Thoracic aorta (tissue), 2 donors: ENCODE measurements at places on chromosomes 6 and 20. TPM values are rescaled to one million over a fixed set of nuclear protein-coding genes. Genes with fewer than 3 reads are reported as not detected.

PTCRA gene
- not detected for total RNA-seq

FNDC11 gene
- 0.54 TPM for total RNA-seq

CST4 gene
- not detected for total RNA-seq

GRCh38 chr20:40902661-40903060, 126.0 kb upstream of the TOP1 start:
- no peaks in the 10 kb centered on the region for H3K4me1 ChIP-seq
- no peaks in the 10 kb centered on the region for H3K36me3 ChIP-seq
- no peaks in the 10 kb centered on the region for H3K27me3 ChIP-seq
- no peak overlapping the region for H3K4me3 ChIP-seq

GRCh38 chr6:14453712-14454472, 336.3 kb downstream of the CD83 start:
- DNase-seq, result no peak
- no peaks in the 10 kb centered on the region for H3K36me3 ChIP-seq
- no peaks in the 10 kb centered on the region for H3K27me3 ChIP-seq
- H3K4me1 ChIP-seq, result peaks cover 12% of the 10 kb centered on the region

GRCh38 chr6:166861961-166862286, 94.4 kb downstream of the RNASET2 start:
- H3K4me1 ChIP-seq, result peaks cover 11% of the 10 kb centered on the region
- peak overlapping the region; percentile 74 for H3K4me3 ChIP-seq
- DNase-seq, result no peak
- no peak overlapping the region for H3K27ac ChIP-seq

GRCh38 chr6:130457605-130458004, 91.8 kb downstream of the TMEM200A start:
- H3K27me3 ChIP-seq, result no peaks in the 10 kb centered on the region
- H3K4me3 ChIP-seq, result no peak overlapping the region
- H3K36me3 ChIP-seq, result no peaks in the 10 kb centered on the region
- H3K27ac ChIP-seq, result no peak overlapping the region

DNA sequence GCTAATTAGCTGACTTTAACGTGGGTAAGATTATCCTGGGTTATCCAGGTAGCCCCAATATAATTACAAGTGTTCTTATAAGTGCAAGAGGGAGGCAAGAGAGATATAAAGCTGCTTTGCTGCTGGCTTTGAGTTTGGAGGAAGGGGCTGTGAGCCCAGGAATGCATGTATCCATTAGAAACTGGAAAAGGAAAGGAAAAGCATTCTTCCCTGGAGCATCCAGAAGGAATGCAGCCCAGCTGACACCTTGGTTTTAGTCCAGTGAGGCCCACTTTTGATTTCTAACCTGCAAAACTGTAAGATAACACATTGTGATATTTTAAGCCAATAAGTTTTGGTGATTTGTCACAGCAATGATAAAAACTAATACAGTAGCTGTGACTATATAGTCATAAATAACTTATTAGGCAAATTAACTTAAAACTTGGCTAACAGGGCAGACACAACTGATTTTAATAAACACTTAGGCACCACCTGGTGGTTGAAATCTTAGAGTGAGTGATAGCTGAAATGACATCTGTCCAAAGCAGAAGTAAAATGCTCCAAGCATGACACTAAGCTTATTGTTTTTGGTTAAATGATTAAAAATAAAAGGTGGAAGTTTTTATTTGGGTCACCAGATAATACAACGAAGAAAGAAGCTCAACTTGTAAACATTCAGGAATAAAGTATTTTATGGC, 35.6 kb downstream of the ADGRF4 start:
- no peak overlapping the region for H3K27ac ChIP-seq
- DNase-seq, result no peak
- H3K27me3 ChIP-seq, result no peaks in the 10 kb centered on the region
- no peaks in the 10 kb centered on the region for H3K4me1 ChIP-seq
- no peak overlapping the region for H3K4me3 ChIP-seq

DNA sequence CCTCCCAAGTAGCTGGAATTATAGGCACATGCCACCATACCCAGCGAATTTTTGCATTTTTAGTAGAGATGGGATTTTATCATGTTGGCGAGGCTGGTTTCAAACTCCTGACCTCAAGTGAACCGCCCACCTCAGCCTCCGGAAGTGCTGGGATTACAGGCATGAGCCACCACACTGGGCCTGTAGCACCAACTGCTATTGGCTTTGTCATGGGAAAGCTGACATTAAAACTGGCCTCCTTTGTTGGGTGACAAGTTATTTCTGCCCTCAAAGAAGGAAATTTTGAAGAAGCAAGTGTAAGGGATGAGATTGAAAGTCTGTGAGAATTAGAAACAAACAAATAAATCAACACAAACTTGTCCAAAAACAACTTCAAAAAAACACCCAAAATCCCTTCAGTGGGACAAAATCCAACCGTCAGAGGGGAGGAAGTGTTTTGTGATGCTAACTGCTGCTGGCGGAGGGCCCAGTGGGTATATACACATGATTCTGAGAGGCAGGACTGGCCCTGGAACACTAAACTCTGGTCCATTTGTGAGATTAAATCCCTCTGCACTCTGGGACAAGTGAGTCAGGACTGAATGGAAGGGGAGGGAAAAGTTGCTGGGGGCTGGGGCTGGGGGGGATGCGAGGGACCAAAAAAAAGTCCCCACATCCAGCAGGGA, 87.5 kb upstream of the NAA20 start:
- DNase-seq, result no peak
- no peak overlapping the region for H3K27ac ChIP-seq
- H3K36me3 ChIP-seq, result no peaks in the 10 kb centered on the region
- peaks cover 31% of the 10 kb centered on the region for H3K4me1 ChIP-seq

DNA sequence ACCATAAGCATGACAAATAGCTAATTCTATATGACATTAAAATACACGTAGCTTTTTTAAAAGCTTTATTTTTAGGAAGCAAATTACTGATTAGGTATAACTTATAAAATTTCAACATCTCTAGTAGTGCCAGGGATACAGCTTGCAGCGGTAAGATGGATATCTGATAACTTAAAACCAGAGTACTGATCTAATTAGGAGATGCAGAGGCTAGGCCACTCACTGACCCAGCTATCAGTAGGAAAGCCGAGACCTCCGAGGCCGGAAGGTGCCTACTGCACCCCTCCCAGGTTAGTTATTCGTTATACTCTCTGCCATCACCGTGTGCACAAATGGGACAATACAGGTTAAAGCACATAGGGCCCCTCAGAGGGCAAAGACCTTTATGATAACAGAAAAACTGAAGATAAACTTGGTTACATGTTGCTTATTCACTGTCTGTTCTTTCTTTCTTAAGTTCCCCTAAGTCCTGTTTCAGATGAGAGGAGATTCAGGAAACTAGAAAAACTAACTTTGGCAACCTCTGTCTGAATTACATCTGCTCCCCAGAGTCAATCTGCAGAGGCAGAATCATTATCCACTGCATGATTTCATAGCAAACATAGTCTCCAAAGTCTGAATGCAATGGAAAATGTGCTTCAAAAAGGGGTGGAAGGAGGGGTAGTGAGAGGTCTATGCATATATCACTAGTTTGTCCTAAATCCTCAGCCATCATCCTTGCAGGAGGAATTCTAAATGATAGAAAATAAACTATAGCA, 60.8 kb downstream of the RIPOR2 start:
- H3K4me3 ChIP-seq, result no peak overlapping the region
- no peaks in the 10 kb centered on the region for H3K4me1 ChIP-seq
- H3K27me3 ChIP-seq, result no peaks in the 10 kb centered on the region
- no peaks in the 10 kb centered on the region for H3K36me3 ChIP-seq
- no peak for DNase-seq

- H3K27ac ChIP-seq, result no peak overlapping the region
- no peaks in the 10 kb centered on the region for H3K27me3 ChIP-seq
- peaks cover 8% of the 10 kb centered on the region for H3K4me1 ChIP-seq
- DNase-seq, result no peak
- no peak overlapping the region for H3K4me3 ChIP-seq
Observed at GRCh38 chr6:41051873-41052272, 1.1 kb upstream of the APOBEC2 start.

DNA sequence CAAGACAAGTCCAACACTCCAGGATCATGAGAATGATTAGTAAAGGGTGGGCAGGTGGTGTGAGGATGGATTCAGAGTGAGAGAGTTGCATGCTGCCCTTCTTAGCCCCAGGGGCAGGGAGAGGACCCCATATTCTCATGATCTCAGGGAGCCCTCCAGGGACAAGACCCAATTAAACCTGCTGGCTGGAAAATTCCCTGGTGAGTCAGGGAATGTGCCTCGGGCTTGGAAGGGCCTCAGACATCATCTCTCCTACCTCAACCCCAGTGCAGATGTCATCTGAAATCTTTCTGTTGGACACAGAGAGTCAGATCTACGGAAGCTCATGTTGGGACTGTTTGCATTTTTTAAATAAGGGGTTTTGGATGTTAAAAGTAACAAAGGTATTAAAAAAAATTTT, 9.2 kb upstream of the SIRPD start:
- no peak overlapping the region for H3K27ac ChIP-seq
- H3K4me3 ChIP-seq, result no peak overlapping the region
- H3K36me3 ChIP-seq, result no peaks in the 10 kb centered on the region
- H3K4me1 ChIP-seq, result no peaks in the 10 kb centered on the region
- H3K27me3 ChIP-seq, result no peaks in the 10 kb centered on the region

DNA sequence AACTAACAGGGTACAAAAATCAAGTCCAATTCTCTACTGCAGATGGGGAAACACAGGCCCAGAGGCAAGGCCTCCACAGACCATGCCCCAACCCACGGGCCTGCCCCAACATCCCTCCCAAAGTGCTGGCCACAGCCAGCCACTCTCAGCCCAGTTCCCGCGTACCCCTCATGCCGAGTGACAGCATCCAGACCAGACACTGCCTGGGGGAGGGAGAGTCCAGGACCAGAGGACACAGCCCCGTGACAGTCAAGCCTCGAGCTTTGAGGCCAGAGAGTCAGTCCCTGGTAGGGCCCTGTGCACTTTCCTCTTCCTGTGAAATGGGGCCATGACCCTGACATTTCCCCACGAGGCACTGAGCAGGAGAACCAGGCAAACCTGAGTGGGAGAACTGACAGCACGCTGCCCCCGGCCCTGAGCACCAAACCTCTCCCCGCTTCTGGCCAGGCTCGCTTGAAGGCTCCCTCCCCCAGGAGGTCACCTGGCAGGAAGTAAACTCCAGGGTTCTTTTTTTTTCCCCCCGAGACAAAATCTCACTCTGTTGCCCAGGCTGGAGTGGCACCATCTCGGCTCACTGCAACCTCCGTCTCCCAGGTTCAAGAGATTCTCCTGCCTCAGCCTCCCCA, 4.9 kb downstream of the MYL9 start:
- peaks cover 41% of the 10 kb centered on the region for H3K36me3 ChIP-seq
- peaks cover 12% of the 10 kb centered on the region for H3K4me1 ChIP-seq
- no peak for DNase-seq
- H3K27ac ChIP-seq, result peak overlapping the region; percentile 57

- no peaks in the 10 kb centered on the region for H3K27me3 ChIP-seq
- peaks cover 3% of the 10 kb centered on the region for H3K36me3 ChIP-seq
- no peak for DNase-seq
- H3K4me1 ChIP-seq, result peaks cover 9% of the 10 kb centered on the region
- H3K4me3 ChIP-seq, result no peak overlapping the region
Observed at GRCh38 chr6:149373511-149373910, 26.6 kb upstream of the SUMO4 start.

GRCh38 chr6:132498638-132499037, 14.3 kb downstream of the STX7 start:
- H3K27ac ChIP-seq, result no peak overlapping the region
- DNase-seq, result no peak
- peaks cover 37% of the 10 kb centered on the region for H3K4me1 ChIP-seq
- peaks cover 14% of the 10 kb centered on the region for H3K36me3 ChIP-seq
- no peak overlapping the region for H3K4me3 ChIP-seq

DNA sequence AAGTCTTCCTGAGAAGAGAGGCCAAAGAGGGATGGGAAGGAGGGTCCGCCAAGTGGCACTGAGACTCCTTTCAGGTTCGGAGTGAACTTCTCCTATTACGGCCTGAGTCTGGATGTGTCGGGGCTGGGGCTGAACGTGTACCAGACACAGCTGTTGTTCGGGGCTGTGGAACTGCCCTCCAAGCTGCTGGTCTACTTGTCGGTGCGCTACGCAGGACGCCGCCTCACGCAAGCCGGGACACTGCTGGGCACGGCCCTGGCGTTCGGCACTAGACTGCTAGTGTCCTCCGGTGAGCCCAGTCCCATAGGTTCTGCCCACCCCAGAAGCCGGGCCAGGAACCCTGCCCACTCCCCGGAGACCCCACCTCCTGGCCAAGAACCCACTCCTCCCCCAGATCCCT, 4.1 kb downstream of the SLC22A7 start:
- H3K4me1 ChIP-seq, result no peaks in the 10 kb centered on the region
- no peaks in the 10 kb centered on the region for H3K27me3 ChIP-seq
- no peak overlapping the region for H3K27ac ChIP-seq
- H3K4me3 ChIP-seq, result no peak overlapping the region
- no peak for DNase-seq
- H3K36me3 ChIP-seq, result no peaks in the 10 kb centered on the region

- H3K4me3 ChIP-seq, result peak overlapping the region; percentile 34
- no peaks in the 10 kb centered on the region for H3K36me3 ChIP-seq
- H3K4me1 ChIP-seq, result no peaks in the 10 kb centered on the region
- H3K27ac ChIP-seq, result no peak overlapping the region
Observed at GRCh38 chr20:62739581-62740285, 31.1 kb downstream of the NTSR1 start.
